Activated CD8-positive, alpha-beta memory T cell treated with anti-CD3 and anti-CD28 coated beads, Interleukin-2, amount 10 ng/mL, durations not matched to agents 7 days and 5 days (primary cell): ENCODE measurements at places on chromosomes 4 and X. TPM values are rescaled to one million over a fixed set of nuclear protein-coding genes. Genes with fewer than 3 reads are reported as not detected.

The RAB28 gene
- 19.0 TPM for total RNA-seq

The MAGEC1 gene
- total RNA-seq = not detected

The UGT2B15 gene
- total RNA-seq = not detected

The IGSF1 gene
- not detected for total RNA-seq

The SAGE1 gene
- total RNA-seq = not detected

The OGT gene
- 381 TPM for total RNA-seq

GRCh38 chr4:73499996-73500765, 18.6 kb downstream of the AFM start:
- no peaks in the 10 kb centered on the region for H3K4me1 ChIP-seq
- H3K4me3 ChIP-seq = no peak overlapping the region
- H3K36me3 ChIP-seq = no peaks in the 10 kb centered on the region
- H3K27ac ChIP-seq = no peak overlapping the region

DNA sequence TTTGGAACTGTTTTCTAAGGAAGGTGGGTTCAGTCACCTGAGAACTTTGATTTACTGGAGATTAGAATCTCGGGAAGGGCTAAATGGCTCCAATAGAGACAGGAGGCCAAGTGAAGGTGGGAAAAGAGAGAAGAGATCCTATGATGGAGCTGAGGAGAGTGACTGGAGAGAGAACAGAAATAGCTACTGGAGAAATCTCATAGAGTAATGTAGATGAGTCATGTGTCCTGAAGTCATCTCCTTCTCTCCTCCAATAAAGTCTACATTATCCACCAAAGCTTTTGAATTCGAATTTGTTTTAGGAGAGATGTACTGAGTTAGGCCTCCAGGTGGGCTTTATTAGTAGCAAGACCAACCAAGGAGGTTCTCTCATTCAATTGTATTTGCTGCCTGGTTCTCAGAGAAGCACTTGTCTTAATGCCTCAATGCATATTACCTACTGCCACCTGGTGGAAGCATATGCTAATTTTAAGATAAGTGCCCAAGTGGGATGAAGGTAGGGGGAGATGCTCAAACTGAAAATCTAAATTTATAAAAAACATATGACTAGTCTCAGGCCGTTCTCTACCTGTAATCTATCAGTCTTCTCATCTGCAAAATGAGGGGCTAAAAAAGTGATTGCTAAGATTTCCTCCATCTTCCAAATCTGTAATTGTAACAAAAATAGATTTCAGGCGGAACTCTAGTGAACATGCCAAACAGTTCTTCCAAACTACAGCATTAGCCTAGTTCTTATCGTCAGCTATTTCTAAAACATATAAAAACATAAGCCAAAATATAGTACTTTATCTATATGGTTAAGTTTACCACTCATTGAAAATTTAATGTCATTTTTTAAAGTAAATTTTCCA, 24.4 kb downstream of the TXK start:
- H3K4me1 ChIP-seq = peaks cover 46% of the 10 kb centered on the region
- H3K4me3 ChIP-seq = no peak overlapping the region
- no peaks in the 10 kb centered on the region for H3K27me3 ChIP-seq
- no peak for DNase-seq
- peaks cover 31% of the 10 kb centered on the region for H3K36me3 ChIP-seq
- no peak overlapping the region for H3K27ac ChIP-seq

- H3K4me3 ChIP-seq = peak within 1 kb of the TSS; percentile 95
- peak; percentile 97 for DNase-seq
Measured at GRCh38 chr4:70839589-70840093, at the start of gene GRSF1. TSS of gene GRSF1 (minus strand) at chr4:70839890. CDS start at chr4:70839827, 63 bp downstream.

DNA sequence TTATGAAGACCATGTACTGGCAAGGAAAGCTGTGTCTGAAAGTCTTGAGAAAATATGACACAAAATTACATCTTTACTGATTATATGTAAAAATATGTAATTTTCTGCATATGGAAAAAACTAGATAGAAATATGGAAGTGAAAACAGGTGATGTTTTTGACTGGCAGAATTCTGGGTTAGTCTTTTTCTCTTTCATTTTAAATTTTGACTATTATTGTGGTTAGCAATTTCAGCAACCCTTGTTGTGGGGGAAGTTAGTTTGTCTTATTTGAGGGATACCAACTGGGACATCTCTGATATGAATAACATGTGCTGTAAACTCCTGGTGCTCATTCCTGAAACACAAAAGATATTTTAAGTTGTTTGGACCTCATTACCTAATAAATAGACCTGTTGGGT, 49.9 kb upstream of the CPEB2 start:
- DNase-seq = no peak
- peaks cover 17% of the 10 kb centered on the region for H3K27me3 ChIP-seq
- H3K36me3 ChIP-seq = no peaks in the 10 kb centered on the region
- no peak overlapping the region for H3K4me3 ChIP-seq
- no peak overlapping the region for H3K27ac ChIP-seq

DNA sequence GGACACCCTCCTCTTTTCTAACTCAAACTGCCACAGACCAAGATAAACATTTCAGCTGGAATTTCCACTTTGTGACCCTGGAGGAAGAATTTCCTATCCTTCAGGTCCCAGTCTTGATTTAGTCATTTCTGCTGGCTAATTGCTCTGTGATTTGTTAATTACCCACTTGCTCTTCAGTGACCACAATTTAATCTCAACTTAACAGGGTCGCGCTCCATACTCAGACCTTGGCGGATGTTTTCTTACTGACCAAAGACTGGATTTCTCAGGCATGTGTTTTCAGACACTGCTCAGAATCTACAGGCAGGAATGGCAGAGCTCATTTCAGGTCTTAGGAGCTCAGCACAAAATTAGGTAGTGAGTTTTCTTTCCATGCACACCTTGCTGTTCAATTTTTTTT, 188.9 kb downstream of the ASMT start:
- H3K36me3 ChIP-seq = no peaks in the 10 kb centered on the region
- DNase-seq = no peak
- H3K27me3 ChIP-seq = peaks cover 2% of the 10 kb centered on the region
- H3K27ac ChIP-seq = no peak overlapping the region
- no peaks in the 10 kb centered on the region for H3K4me1 ChIP-seq

GRCh38 chrX:3653111-3653510, 60.3 kb downstream of the PRKX start:
- H3K4me3 ChIP-seq = no peak overlapping the region
- no peaks in the 10 kb centered on the region for H3K27me3 ChIP-seq
- H3K27ac ChIP-seq = no peak overlapping the region
- H3K36me3 ChIP-seq = peaks cover 6% of the 10 kb centered on the region

- H3K36me3 ChIP-seq = no peaks in the 10 kb centered on the region
- no peak for DNase-seq
- H3K4me1 ChIP-seq = no peaks in the 10 kb centered on the region
- no peak overlapping the region for H3K4me3 ChIP-seq
Measured at GRCh38 chrX:11010476-11010875, 100.7 kb upstream of the HCCS start.

DNA sequence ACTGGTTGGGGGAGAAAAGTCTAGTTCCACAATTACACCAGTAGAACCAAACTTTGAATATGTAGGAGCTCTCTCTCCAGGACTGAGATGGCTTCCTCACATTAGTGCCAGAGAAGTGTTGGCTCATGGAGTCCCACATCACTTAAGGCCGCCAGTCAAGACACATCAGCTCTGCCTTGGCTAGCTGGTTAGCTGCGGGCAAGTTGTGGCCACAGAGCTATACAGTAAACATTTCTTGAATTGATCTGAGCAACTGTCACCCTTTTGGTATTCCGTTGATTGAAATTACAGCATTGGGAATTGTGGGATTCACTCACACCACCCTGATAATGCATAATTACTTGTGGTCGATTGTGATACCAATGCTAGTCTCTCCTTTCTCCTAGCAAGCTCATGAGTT, 76.2 kb downstream of the LNX1 start:
- no peak overlapping the region for H3K4me3 ChIP-seq

DNA sequence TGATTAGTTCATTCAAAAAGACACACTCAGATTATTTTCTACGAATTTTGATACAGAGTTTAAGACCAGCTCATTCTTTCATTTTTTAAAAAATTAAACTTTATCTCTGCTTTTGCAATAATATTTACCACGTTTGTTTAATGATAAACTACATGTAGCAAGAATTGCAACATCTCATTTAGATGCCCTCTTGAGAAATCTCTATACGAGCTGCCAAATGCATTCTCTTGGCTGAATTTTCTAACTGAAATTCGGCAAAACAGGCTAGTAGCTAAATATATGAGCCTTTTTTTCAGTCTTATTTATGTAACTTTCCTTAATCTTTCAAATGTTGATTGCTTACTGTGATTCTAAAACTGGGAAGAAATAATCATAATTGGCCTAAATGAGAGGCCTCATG, 2.1 kb upstream of the GC start:
- H3K27ac ChIP-seq = no peak overlapping the region
- no peaks in the 10 kb centered on the region for H3K36me3 ChIP-seq
- no peak for DNase-seq
- no peak overlapping the region for H3K4me3 ChIP-seq

DNA sequence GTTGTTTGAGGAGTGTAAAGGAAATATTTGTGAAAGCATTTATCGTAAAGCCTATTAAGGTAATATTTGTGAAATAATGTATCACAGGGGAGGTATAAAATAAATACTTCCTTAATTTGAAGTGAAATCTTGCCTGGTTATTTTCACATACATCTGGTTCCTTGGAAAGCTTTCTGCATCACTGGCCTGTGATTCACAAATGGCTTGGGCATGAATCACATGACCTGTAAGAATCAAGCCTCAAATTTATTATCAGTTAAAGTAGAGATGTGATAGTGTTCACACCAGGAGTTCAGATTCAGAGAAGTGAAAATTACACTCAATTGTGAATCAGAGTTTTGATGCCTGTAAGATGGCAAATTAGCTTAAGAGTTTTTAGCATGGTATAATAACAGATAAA, 1911.4 kb downstream of the STIM2 start:
- H3K4me3 ChIP-seq = no peak overlapping the region
- no peaks in the 10 kb centered on the region for H3K36me3 ChIP-seq
- H3K27me3 ChIP-seq = no peaks in the 10 kb centered on the region
- no peaks in the 10 kb centered on the region for H3K4me1 ChIP-seq
- no peak for DNase-seq
- no peak overlapping the region for H3K27ac ChIP-seq

DNA sequence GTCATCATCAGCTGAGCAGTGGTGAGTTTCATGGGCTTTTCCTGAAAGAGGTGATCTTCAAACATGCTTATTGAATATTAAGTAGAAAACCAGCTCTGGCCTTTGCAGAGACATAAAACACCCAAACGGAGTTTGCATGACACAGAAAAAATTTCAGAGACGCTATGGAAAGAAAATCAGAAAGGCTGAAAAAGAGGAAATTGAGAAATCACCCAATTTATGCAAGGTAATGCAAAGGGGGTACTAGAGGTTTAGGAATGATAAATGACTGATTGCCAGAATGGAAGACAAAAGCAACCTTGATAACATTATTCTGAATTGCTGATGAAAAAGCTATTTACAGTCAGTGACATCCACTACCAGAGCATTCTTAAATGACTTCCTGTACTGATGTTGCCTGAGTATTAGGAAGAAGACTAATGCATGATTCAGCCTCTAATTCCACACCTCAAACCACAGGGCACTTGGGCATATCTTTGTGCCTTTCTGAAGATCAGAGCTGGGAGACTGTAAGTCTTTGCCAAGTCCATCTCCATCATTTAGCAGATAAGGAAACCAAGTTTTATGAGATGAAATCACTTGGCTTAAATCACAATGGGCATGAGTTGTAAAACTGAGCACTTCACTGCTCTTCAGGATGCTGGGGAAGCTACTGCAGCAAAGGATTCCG, 565.7 kb downstream of the PPARGC1A start:
- no peaks in the 10 kb centered on the region for H3K4me1 ChIP-seq
- DNase-seq = no peak
- no peak overlapping the region for H3K27ac ChIP-seq
- no peaks in the 10 kb centered on the region for H3K36me3 ChIP-seq
